ENCODE measurements at places on chromosomes 13 and 19.

DNA sequence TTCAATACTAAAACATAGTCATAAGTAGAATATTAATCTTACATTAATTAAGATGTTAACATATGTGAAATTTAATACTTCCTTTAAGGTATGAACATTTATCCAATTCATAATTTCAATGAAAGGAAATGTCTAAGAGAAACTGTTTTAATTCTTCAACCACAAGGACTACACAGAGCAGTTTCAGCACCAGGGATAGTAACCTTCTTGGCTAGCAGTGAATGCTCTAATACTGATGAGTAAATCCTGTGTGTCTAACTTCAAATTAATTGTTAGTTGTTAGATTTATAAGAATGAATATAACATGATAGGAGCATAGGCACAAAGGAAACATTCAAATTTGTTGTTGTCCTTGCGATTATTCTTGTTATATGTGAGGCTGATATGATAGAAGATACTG is 15.6 kb upstream of the NBEA start:
- DNase-seq, result no peak

GRCh38 chr13:107144432-107144831 is 576.5 kb upstream of the ARGLU1 start:
- DNase-seq, result no peak

GRCh38 chr19:40256512-40256911 is 28.6 kb downstream of the AKT2 start:
- no peak for DNase-seq

DNA sequence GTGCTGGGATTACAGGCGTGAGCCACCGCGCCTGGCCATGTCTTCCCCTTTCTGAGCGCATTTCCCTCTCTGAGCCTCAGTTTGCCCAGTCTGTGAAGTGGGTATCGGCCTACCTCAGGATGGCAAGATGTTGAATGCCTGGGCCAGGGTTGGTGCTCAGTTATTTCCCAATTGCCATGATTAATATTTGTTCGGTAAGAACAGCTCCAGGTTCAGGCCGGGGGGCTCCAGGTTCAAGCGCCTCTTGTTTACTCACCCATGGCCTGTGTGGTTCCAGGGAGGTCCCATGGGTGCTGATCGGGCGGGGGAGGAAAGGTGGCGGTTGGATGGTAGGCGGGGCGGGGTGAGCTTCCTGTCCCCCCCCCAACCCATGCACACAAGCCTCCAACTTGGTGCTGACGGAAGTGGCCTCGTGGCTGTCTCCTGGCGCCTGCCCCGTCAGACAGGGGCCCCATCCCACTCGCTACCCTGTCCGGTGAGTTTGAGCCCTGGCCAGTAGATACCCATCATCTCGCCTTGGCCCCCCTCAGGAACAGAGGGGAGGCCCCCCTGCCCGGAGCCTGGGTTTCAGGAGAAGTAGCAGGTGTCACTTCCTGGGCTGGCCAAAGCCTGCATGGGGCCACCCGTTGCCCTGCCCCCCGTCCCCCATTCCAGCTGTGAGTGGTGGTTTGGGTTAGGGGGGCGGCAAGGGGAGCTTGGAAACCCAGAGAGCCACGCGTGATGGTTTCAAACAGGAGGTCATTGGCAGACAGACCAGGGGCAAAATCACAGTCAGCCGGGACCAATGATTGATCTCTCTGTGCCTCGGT is at the start of gene FCHO1:
Gene FCHO1, plus strand, starts transcription at position 375 of the 809 bp plus-strand sequence. CDS start 3,688 bp downstream, outside the sequence.
- peak; percentile 92 for DNase-seq

GRCh38 chr19:939439-939838 is 13.6 kb downstream of the ARID3A start:
- no peak for DNase-seq

- no peak for DNase-seq
Measured at GRCh38 chr13:21242236-21242635, 65.8 kb downstream of the MRPL57 start.

- peak; percentile 70 for DNase-seq
Measured at GRCh38 chr19:17079710-17080439, 4.3 kb downstream of the MYO9B start.

- DNase-seq, result no peak
Measured at GRCh38 chr13:77048681-77049080, 21.7 kb upstream of the FBXL3 start.

DNA sequence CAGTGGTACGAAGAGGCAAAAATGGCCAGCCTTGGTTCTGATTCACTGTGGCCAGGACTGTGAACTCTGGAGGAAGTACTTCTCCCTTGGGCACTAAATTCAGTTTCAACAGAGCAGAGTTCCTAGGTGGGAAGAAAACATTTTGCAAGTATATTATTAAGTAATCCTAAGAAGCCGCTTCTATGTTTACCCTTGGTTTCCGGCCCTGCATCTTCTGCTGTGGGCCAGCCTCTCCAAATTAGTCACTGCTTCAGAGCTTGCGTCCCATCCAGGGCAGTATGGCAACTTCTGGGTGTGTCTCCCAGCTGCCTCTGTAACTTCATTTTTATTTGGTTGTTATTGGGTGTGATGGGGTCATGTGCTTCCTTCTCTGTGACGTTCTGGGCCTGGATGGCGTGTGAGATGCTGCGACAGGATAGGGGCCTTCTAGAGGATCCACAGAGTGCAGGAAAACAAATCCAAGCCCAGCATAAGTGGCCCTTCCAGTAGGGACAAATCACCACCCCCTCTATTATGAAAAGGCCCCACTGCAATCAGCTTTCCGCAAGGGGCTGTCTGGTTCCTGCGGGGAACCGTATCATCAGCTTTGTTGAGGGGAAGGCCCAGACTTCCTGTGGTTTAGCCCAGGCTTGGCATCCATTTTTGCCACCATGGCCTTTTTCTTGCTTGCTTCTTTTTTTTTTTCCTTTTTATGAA is 55.1 kb upstream of the C1QTNF9 start:
- DNase-seq, result peak; percentile 71

DNA sequence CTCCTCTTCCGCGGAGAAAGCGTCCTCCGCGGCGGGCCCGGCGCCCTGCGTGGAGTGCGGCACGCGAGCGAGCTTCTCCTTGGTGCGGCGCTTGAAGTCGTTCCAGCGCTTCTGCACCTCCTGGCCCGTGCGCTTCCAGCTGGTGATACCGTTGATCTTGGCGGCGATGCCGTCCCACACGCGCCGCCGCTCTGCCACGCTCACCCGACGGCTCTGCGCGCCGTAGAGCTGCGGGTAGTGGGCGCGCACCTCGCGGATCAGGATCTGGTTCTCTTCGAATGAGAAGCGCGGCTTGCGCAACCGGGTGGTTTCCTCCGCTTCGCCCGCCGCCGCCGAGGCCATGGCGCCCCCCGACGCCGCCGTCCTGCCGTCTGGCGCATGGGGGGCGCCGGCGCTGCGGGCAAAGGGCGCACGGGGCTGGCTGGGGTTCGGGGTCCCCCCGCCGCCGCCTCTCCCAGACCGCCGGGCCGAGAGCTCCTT is 941 bp downstream of the MYPOP start:
- peak; percentile 31 for DNase-seq

DNA sequence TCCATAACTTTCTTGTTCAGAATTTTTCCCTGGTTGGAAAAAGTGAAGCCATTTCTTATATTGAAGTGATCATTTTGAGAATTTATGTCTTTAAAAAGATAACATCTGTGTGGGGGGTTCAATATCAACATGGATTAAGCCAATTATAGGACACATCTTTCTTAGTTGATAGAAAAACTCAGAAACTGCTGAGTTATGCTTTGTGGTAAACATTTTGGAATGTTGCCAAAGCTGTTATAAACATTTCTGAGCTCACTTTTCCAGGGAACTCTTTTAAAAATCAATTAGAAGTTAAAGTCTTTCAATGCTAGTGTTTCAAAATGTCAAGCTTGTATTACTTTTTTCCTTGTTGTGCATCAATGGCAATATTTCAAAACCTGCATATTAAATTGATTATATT is 248.8 kb downstream of the DACH1 start:
- no peak for DNase-seq

DNA sequence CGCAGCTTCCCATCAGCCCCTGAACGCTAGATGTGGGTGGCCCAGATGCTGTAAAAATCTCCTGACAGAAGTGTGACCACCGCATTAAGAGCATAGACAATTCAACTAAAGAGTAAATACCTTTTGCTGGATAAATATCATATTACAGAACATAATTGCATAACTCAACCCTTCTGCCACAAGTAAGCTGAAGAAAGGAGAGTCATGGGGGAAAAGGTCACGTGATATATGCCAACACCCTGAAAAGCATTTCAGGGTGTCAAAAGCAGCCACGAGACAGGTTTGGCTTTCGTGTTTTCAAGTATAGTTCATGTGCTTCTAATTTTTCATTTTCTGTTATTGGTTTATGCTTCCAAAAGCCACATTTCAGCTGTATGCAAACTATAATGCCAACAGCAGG is 71.3 kb downstream of the LHFPL6 start:
- no peak for DNase-seq

Data from CD4-positive, alpha-beta T cell treated with Interleukin-6 for 4 hours (primary cell).